Esophagus muscularis mucosa (tissue), 4 donors: ENCODE measurements at places on chromosomes 11 and 22.
A peak's percentile ranks its signal among the peaks of the same experiment; 100 is the strongest.

- no peak for DNase-seq
- no peak overlapping the region for H3K4me3 ChIP-seq
- peaks cover 22% of the 10 kb centered on the region for H3K36me3 ChIP-seq
- H3K27ac ChIP-seq = no peak overlapping the region
Measured at GRCh38 chr11:76551400-76551799, 106.6 kb downstream of the EMSY start.

DNA sequence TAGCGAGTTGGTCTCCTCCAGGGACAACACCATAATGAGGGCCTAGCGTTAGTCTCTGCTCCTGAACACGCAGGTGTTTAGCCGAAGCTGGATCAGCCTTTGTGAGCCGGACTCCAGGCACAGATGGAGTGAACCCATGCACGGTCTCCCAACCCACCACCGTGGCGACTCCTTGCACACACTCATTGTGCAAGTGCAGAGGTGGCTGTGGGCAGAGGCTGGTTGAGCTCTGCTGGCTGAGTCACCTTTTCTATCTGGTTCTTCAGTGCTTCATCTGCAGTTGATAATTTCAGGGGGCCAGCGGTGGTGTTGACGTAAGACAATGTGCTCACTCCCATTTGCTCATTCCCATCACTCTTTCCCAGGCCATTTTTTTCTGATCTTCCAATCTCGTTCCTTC, 72.1 kb upstream of the SLC22A12 start:
- H3K27me3 ChIP-seq = no peaks in the 10 kb centered on the region
- no peaks in the 10 kb centered on the region for H3K36me3 ChIP-seq
- H3K4me1 ChIP-seq = no peaks in the 10 kb centered on the region
- no peak overlapping the region for H3K4me3 ChIP-seq

DNA sequence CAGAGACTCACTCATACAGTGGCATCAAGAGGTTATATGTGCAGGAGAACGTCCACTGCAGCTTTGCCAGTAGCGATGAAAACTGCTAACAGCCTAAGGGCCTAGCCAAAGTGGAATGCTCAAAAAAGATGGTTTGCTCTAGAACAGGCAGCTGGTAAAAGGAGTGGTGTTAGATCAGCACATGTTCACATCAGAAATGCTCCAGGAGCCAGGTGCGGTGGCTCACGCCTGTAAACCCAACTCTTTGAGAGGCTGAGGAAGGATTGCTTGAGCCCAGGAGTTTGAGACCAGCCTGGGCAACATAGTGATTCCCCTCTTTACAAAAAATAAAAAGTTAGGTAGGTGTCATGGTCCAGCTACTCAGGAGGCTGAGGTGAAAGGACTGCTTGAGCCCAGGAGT, 10.3 kb upstream of the TFIP11 start:
- no peaks in the 10 kb centered on the region for H3K4me1 ChIP-seq
- no peaks in the 10 kb centered on the region for H3K27me3 ChIP-seq
- DNase-seq = no peak
- H3K27ac ChIP-seq = no peak overlapping the region
- no peak overlapping the region for H3K4me3 ChIP-seq

DNA sequence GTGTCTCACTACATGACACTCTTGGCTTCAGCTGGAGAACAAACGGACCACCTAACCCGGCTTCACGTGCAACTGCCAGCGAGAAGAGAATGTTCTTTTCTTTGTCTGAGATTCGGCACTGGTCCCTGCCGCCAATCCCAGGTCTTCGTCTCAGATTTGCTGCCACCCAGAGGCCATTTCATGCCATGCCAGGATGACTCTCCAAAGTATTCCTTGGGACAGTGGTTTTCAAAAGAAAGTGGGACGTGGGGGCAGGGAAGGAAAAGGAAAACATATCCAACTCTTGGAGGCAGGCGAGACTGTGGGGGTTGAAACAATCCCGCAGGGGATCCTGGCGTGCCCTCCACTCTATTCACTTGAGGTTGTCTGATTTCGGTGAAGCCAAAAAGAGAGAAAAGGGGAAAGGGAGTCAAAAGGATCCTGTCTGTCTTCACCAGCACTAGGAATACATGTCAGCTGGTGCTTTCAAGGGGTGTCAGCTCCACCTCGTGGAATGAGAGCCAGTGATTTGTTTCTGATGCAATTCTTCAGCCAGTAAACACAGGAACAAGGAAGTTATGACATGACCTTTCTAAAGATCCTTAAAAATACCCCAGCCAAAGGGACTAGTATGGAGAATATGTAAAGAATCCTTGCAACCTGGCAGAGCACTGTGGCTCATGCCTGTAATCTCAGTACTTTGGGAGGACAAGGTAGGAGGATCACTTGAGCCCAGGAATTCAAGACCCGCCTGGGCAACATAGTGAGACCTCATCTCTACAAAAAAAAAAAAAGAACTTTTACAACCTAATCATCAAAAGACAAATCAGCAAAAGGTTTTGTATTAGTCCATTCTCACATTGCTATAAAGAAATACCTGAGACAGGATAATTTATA, 41.0 kb upstream of the APLNR start:
- H3K27me3 ChIP-seq = no peaks in the 10 kb centered on the region
- H3K27ac ChIP-seq = peak overlapping the region; percentile 75
- H3K4me3 ChIP-seq = peak overlapping the region; percentile 24
- H3K4me1 ChIP-seq = peaks cover 14% of the 10 kb centered on the region
- no peaks in the 10 kb centered on the region for H3K36me3 ChIP-seq

DNA sequence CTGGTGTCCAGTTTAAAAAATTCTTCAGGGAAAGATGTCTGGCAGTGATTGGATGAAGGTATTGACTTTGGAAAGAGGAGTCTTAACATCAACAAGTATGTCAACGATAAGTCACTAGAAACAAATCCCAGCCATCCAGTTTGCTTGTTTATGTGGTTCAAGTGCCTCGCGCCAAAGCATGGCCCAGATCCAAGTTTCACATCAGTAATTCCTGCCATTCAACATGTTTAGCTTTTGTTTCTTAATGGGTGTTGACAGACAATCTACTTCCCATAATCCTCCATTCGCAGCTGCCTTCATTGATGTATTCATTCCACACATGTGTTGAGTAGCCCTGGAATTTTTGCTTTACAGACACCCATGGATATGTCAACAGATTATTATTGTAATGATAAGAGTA, 77.8 kb downstream of the UBASH3B start:
- no peak for DNase-seq
- H3K36me3 ChIP-seq = no peaks in the 10 kb centered on the region
- no peak overlapping the region for H3K27ac ChIP-seq
- no peak overlapping the region for H3K4me3 ChIP-seq
- no peaks in the 10 kb centered on the region for H3K27me3 ChIP-seq

DNA sequence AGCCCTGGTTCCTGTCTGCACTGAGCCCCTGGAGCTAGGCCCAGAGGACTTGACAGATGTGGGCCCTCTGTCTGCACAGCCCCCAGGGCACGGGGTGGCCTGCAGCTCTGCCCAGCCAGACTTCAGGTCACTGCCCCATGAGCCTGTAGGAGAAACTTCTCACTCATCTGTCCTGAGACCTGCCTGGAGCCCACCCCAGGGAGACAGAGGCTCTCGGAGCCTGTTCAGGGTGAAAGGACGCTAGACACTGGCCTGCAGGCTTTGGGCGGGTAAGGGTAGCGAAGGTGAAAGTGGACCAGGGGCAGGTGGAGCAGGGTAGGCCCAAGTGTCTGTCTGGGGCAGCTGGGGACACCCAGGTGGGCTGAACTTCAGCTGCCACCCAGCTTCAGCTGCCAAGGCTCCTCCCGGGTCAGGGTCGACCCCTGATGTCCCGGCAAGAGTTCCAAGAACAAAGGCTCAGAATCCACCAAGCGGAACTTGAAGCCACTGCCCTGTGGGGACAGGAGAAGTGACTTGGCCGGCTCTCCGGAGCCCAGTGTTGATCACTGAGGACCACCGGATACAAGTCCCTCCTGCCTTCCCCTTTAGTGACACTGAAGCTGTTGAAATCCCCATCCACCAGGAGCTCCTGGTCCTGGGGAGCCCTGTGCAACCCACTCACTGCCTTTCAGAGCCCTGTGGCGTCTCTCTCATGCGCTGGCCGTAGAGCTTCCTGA, 90.3 kb downstream of the KCNQ1 start:
- no peak overlapping the region for H3K27ac ChIP-seq
- H3K4me3 ChIP-seq = no peak overlapping the region
- H3K36me3 ChIP-seq = no peaks in the 10 kb centered on the region
- no peaks in the 10 kb centered on the region for H3K27me3 ChIP-seq

- no peak for DNase-seq
- H3K27ac ChIP-seq = no peak overlapping the region
- H3K36me3 ChIP-seq = no peaks in the 10 kb centered on the region
- H3K4me1 ChIP-seq = no peaks in the 10 kb centered on the region
Measured at GRCh38 chr11:15625691-15626090, 511.0 kb downstream of the INSC start.

- peaks cover 6% of the 10 kb centered on the region for H3K27me3 ChIP-seq
- H3K4me1 ChIP-seq = peaks cover 36% of the 10 kb centered on the region
- H3K27ac ChIP-seq = peak within 1 kb of the TSS; percentile 41
- no peaks in the 10 kb centered on the region for H3K36me3 ChIP-seq
- DNase-seq = no peak
Measured at GRCh38 chr22:30245985-30246813, at the start of gene LIF. Gene LIF (minus strand): TSS chr22:30246759. CDS start chr22:30246695, 64 bp downstream.

DNA sequence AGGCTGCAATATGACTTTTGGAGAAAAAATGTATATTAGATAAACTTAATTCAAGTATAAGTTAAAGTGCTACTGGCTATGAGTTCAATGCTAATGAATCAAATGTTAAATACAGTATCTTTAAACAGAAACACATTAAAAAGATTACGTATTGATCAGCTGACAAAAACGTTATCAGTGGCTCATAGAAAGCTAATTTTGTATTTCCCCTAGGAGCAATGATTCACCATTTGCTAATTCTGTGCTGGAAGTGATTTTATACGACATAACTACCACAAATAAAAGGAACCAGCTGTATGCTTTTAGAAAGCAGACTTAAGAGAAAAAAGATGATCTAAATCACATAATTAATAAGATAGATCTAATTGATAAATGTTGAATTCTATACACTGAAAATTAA, 43.6 kb downstream of the MRE11 start:
- peaks cover 46% of the 10 kb centered on the region for H3K36me3 ChIP-seq
- H3K27ac ChIP-seq = no peak overlapping the region
- H3K4me1 ChIP-seq = no peaks in the 10 kb centered on the region
- no peak for DNase-seq
- no peak overlapping the region for H3K4me3 ChIP-seq

GRCh38 chr11:67167719-67168118, 48.7 kb downstream of the KDM2A start:
- no peaks in the 10 kb centered on the region for H3K27me3 ChIP-seq
- peaks cover 62% of the 10 kb centered on the region for H3K4me1 ChIP-seq
- H3K27ac ChIP-seq = no peak overlapping the region
- H3K36me3 ChIP-seq = no peaks in the 10 kb centered on the region
- no peak for DNase-seq

GRCh38 chr11:114110952-114111947, 51.7 kb downstream of the ZBTB16 start:
- H3K27me3 ChIP-seq = no peaks in the 10 kb centered on the region
- DNase-seq = no peak
- peak overlapping the region; percentile 60 for H3K27ac ChIP-seq
- H3K36me3 ChIP-seq = peaks cover 14% of the 10 kb centered on the region
- peaks cover 100% of the 10 kb centered on the region for H3K4me1 ChIP-seq
- peak overlapping the region; percentile 6 for H3K4me3 ChIP-seq

- peaks cover 5% of the 10 kb centered on the region for H3K36me3 ChIP-seq
- no peak for DNase-seq
- H3K4me1 ChIP-seq = peaks cover 90% of the 10 kb centered on the region
Measured at GRCh38 chr11:69640995-69641581, at the start of gene CCND1. Gene CCND1 (plus strand): TSS chr11:69641156. CDS start chr11:69641314, 158 bp downstream.

DNA sequence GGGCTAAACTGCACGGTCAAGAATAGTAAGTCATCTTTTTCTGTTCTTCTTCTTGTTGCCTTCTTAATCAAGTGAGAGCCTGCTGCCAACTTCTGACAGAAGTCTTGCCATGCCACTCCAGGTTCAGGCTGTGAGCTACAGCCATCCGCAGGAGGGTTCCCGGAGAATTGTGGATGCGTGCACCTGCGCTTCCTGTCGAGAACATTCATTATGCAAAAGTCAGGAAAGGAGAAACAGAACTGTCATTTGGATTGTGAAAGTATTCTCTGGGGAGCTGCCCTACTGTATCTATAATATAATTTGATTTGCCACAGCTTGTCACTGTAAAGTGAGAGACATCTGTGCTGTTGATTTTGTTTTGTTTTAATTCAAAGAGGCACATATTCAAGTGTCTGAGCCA, 12.3 kb downstream of the IL17RA start:
- H3K36me3 ChIP-seq = peaks cover 36% of the 10 kb centered on the region
- no peak overlapping the region for H3K27ac ChIP-seq
- H3K4me3 ChIP-seq = no peak overlapping the region
- H3K4me1 ChIP-seq = no peaks in the 10 kb centered on the region

GRCh38 chr11:15667127-15667725, 552.5 kb downstream of the INSC start:
- H3K4me1 ChIP-seq = no peaks in the 10 kb centered on the region
- H3K4me3 ChIP-seq = no peak overlapping the region
- DNase-seq = peak; percentile 66
- no peaks in the 10 kb centered on the region for H3K27me3 ChIP-seq
- H3K36me3 ChIP-seq = no peaks in the 10 kb centered on the region
- no peak overlapping the region for H3K27ac ChIP-seq

GRCh38 chr22:47602732-47603131, 840.3 kb downstream of the TBC1D22A start:
- no peaks in the 10 kb centered on the region for H3K4me1 ChIP-seq
- no peak for DNase-seq
- H3K4me3 ChIP-seq = no peak overlapping the region
- H3K27me3 ChIP-seq = no peaks in the 10 kb centered on the region
- H3K27ac ChIP-seq = no peak overlapping the region
- no peaks in the 10 kb centered on the region for H3K36me3 ChIP-seq

DNA sequence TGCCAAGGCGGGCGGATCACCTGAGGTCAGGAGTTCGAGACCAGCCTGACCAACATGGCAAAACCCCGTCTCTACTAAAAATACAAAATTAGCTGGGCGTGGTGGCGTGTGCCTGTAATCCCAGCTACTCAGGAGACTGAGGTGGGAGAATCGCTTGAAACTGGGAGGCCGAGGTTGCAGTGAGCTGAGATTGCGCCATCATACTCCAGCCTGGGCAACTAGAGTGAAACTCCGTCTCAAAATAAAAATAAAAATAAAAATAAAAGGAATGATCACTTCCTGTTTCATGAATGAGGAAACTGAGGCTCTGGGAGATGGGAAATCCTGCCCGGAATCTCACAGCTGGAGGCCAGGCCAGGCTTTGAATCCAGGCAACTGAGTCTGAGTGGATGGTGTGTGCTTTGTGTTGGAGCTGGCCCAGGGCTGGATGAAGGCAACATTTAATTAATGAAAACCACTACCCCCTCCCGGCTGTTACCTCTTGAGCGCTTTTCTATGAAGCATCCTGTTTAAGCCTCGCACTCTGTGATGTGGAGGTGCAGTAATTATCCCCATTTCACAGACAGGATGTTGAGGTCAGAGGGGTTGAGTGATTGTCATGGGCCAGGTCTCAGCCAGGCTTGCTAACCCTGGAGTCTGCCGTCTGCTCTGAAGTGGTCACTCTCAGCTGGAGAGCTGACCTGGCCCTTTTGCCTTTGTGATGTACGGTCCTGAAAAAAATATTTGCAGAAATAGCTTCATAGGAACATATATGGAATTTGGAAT, 27.8 kb downstream of the LRP5 start:
- H3K4me1 ChIP-seq = peaks cover 100% of the 10 kb centered on the region
- no peak overlapping the region for H3K4me3 ChIP-seq
- DNase-seq = no peak
- peak overlapping the region; percentile 6 for H3K27ac ChIP-seq
- H3K36me3 ChIP-seq = no peaks in the 10 kb centered on the region
- H3K27me3 ChIP-seq = no peaks in the 10 kb centered on the region
